ENCODE measurements at places on chromosomes 5 and 9.

DNA sequence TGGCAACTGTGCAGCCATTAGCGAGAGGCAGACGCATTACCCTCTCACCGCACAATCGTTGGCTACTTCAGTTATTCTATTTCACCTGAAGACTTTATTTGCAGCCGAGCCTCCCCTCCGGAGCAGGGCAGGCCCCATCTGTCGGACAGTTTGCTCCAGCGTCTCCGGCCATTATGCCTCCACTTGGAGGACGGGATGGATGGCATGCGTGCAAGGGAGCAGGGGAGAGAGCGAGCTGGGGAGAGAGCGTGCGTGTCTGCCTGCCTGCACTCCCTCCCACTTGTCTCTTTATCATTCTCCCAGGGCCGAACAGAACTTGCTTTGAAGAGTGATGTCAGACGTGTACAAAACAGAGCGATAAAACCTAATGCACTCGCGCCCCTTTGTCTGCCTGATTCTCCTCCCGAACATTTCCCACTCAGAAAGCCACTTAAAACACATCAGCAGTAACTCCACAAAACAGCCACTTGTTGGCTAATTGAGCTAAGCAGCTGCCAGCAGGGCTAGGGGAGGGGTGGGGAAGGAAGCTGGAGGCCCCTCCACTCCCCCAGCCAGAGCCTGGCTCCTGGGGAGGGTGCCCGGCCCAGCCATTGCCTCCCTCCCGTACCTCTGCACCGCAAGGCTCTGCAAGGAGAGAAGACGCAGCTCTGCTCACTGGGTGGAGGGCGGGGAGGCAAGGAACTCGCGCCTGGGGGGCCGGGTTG, 43.4 kb upstream of the FUBP3 start:
- no peak for DNase-seq

GRCh38 chr5:14840624-14841023, 31.0 kb downstream of the ANKH start:
- DNase-seq, result no peak

GRCh38 chr9:274406-274805, 59.7 kb downstream of the DOCK8 start:
- no peak for DNase-seq

GRCh38 chr9:29150606-29151005, 1577.3 kb upstream of the C9orf72 start:
- no peak for DNase-seq

GRCh38 chr5:119458911-119459632, 6.8 kb downstream of the HSD17B4 start:
- no peak for DNase-seq

DNA sequence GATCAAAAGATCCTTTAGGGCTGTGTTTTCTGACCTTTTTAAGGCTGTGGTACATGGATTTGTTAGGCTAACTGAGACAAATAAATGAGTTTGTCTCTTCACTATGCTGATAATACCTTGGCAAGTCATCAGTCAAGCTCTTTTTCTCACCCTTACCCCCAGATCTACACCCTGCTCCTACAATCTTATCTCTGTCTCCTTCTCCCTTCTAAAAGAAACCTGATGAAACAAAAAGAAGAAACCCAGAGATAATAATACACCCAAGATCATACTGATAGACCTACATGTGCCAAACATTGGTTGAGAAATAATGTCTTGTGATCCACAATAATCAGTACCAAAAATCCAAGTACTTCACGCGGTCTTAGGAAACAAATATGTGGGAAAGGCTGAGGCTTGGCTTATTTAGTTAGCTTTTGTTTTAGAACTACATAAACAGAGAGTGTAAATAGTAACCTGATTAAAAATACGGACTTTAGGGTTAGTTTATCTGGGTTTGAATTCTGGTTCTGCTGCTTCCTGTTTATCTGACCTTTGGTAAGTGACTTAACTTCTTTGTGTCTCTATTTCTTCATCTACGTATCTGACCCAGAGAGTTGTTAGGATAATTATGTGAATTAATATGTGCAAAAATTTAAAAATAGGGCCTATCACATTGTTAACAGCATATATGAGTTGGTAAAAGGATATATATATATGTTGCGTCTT, 24.8 kb upstream of the PDCD1LG2 start:
- DNase-seq, result no peak

GRCh38 chr5:132979367-132979940, 16.0 kb upstream of the AFF4 start:
- DNase-seq, result no peak

DNA sequence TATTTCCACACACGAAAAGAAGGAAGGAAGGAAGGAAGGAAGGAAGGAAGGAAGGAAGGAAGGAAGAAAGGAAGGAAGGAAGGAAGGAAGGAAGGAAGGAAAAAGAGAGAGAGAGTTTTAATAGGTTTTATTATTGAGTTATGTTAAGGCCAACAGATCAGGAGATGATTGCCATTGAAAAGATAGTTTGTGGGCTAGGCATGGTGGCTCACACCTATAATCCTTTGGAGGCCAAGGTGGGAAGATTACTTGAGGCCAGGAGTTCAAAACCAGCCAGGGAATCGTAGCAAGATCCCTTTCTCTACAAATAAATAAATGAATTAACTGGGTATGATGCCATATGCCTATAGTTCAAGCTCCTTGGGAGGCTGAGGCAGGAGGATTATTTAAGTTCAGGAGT, 877.2 kb downstream of the TLE4 start:
- no peak for DNase-seq

- no peak for DNase-seq
Measured at GRCh38 chr9:17862101-17862500, 283.2 kb downstream of the SH3GL2 start.

DNA sequence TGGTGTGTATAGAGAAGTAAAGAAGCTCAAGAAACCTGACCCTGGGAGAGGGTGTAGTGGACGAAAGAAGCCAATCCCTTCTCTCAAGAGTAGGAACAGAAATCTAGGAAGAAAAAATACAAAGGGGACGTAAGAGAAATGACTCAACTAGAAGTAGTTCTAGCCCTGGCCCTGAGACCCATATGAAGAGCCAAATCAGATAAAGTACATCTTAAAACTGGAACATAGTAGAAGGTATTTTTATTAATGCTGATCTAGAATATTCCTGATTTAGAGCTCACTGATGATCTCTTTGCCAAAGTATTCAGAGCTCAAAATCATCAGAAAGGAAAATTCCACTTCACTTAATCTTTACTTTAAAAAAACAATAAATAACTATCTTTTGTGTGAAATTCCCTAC, 184.8 kb downstream of the MLLT3 start:
- no peak for DNase-seq

- DNase-seq, result no peak
Measured at GRCh38 chr5:2737273-2738155, 14.0 kb downstream of the IRX2 start.

DNA sequence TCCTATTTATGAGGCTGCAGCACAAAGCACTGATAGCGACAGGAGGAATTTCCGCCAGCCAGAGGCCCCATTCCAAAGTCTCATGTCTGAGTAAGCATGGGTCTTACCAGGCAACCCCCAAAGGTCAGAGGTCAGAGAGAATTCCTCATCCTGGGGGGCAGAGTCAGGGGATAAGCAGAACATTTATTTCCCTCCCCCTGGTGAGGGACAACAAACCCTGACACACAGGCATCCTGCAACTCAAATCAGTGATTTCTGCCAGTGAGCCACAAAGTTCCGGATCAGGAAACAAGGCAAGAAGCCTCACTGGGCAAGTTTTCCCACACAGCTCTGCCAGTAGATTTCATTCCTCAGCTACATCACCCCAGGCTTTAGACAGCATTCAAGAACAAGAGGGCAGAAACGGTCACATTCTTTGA, 37.0 kb downstream of the ADAMTS12 start:
- no peak for DNase-seq

- DNase-seq, result no peak
Measured at GRCh38 chr9:20914556-20914955, 116.9 kb downstream of the HACD4 start.

DNA sequence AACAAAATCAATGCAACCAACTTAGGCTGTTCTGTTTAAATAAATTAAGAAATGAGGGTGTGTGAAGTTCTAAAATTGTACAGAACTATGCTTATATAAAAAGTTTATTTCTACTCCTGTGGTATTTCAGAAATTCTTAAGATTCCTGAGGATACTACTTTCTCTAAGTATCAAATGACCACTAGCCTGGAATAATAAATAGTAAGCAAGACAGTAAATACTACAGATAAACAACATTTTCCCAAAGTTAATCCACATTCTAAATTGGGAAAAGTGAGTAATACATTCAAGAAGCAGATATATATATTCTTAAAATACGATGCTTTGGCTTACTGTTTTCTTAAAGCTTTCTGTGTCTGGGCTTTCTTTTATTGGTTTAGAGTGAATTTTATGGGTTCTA, 29.5 kb downstream of the CCNH start:
- DNase-seq, result no peak

DNA sequence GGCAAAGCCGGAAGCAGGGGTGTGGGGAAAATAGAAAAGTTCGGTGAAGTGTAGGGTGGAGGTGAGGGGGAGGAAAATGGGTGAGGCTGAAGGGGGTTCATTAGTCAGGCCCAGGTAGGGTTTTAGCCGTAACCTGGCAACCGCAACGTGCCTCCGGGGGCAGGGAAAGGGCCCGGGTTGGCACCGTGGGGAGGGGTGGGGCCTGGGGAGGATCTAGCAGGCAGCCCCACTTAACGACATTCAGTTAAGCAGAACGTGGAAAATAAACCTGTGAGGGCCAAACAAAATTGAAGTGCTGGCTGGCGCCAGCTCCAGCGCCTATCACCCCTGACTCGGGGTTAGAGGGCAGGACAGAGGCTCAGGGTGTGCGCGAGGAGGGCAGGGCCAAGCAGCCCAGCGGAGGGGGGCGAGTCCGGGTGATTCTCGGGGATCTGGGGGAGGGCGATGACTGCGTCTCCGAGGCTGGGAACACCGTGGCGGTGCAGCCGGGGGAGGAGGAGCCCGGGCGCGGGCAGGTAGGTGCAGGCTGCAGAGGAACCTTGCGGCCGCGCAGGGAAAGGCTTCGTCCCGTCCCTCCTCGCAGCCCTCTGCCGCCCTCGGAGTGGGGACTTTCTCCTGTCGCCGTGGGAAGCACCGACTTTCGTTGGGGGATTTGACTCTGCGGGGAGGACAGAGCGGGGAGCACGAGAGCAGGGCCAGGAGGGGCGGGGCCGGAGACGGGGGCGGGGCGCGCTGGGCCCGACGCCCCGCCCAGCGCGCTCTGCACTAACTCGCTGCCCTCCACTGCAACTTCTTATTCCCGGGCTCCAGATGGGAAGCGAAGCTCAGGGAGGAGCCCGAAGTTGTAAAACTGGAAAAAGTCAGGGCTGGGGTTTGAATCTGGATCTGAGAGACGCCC, 5.1 kb downstream of the RGS14 start:
- no peak for DNase-seq

- no peak for DNase-seq
Measured at GRCh38 chr5:64947801-64948200, 179.1 kb downstream of the CWC27 start.

GRCh38 chr5:112646139-112646936, 91.3 kb upstream of the APC start:
- no peak for DNase-seq

DNA sequence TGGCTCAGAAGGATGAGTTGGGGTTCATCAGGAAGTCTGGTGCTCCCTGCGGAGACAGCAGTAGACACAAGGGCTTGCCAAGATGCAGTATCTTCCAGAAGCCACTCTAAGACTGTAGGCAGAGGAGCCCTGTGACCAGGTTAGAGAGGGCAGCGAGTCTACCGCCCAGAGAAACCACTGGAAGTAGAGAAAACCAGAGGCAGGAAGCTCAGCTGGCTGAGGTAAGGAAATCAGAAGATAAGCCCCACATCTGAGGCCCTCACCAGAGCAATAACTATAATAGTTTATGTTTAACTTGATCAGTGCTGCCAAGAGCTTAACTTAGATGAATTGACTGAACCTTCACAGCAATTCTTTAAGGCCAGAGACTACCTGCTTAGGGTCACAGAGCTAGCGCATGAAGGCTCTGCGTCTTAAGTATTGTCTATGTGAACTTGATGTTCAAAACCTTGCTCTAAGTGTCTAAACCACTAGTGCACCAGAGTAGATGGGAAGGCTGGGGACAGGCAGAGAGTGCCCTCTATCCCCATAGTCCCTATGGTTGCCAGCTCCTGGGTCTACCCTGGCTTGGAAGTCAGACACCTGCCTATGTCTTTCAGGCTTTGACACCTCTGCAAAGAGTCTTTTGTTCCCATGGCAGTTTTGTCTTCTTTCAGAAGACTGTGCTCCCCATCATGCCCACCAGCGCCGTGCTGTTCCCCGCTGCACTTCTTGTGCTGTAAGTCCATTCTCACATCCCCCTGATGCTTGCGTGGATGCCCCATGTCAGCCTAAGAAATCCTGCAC, 228.2 kb upstream of the KLF4 start:
- no peak for DNase-seq

DNA sequence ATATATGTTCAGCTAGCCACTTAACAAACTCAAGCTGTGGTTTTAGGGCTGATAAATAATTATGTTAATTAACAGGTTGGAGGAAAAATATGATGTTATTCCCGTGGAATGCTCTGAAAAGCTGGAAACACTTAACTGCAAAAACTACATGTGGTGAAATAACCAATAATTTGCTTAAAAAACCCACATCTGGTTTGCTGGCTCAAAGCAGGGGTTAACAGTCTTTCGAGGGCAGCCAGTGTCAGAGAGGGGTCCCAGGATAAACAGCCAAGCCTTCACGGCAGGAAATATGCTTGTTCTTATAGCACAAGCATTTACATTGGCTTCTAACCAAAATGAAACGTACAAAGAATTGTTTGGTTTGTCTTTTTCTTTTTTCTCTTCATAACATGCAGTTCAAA, 254.0 kb upstream of the GAS1 start:
- DNase-seq, result no peak

DNA sequence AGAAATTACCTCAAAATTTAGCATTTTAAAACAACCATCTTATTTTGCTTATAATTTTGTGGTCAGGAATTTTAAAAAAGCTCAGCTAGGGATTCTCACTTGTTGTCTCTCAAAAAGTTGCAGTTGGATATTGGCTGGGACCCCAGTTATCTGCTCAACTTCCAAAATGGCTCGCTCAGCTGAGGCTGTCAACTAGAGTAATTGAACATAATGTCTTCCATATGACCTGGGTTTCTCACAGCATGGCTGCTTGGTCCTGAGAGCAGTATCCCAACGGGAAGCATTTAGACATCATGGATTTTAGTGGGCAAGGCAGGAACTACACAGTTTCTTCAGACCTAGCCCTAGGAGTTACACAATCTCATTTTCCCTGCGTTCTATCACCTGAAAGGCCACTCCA, 63.6 kb upstream of the SPEF2 start:
- no peak for DNase-seq

DNA sequence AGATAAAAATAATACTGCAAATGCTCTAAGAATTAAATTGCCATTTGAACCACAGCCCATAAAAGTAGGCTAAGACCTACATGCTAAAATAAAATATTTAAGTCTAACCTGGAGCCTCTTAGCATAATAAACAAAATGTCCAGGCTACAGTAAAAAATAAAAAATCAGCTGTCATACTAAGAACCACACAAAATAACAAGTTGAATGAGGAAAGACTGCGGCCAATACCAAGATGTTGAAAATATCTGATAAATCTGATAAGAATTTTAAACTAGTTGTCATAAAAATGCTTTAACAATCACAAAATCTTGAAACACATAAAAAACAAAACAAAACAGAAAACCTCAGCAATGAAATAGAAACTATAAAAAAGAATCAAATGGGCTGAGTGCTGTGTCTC, 336.9 kb upstream of the MSX2 start:
- DNase-seq, result no peak

Measured in GOT3 (cell line).